ENCODE measurements at places on chromosomes 6 and 20.

DNA sequence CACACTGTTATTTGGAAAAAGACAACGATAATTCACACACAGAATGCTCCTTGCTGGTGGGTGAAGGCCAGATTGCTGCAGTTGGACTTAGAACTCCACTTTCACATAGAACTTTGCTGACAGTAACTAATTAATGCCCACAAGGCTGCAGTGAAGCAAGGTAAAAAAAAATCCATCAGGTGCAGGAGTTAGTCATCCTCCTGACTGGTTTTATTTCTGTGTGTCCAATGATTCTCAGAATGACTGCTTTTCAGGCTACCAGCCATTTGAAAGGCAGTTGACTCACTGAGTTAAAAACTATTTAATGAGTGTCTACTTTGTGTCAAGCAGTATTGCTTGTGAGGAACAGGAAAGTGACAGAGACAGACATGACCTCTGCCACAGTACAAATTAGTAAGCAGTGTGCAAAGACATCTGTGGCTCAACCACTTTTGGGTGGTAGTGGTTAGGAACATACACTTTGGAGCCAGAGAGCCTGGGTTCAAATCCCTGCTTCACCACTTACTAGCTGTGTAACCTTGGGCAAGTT is 41.9 kb downstream of the ELOVL5 start:
- DNase-seq = no peak

DNA sequence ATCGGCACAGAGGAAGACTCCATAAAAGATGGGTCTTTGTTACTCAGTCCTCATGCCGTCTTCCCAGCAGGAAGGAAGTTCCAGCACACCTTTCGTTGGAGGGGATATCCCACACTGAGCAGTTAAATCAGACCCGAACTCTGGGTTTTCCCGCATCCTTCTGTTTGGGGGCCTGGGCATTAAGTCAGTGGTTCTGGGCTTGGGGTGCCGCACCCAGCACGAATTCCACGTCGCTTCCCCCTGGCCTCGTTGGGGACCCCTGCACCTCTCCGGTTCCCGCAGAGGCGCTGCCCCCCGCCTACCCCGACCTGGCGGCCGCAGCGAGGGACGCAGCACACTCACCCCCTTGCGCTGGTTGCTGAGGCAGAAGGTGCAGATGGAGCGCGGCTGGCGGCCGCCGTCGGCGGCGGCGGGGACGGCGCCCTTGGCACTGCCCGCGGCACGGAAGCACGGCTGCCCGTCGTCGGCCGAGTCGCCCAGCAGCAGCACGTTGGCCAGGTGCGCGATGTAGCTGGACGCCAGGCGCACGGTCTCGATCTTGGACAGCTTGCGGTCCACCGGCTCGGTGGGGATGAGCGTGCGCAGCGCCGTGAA is 641 bp downstream of the TCF15 start:
- no peak for DNase-seq

GRCh38 chr6:130206479-130206878 is 16.3 kb downstream of the SAMD3 start:
- no peak for DNase-seq

DNA sequence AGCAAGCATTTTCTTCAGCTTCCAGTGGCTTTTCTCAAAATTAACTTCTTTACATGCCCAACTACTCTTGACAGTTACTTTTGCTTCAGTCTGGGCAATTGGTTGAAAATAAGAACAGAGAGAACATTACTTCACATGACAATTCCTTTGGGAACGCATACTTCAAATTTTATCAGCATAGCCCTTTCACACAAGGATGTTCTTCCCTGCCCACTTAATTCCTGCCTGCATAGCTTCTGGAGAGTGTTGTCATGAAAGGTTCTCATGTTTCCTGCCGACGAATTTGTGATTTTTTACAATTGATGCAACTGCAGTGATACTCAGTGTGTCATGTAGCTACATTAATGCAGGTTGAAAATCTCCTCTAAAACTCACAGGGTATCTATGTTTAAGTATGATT is 22.0 kb upstream of the SNRNP48 start:
- DNase-seq = no peak
